Stimulated activated CD8-positive, alpha-beta memory T cell treated with anti-CD3 and anti-CD28 coated beads, Interleukin-2, amount 100 ng/mL, for 1 hour (primary cell): ENCODE measurements at places on chromosomes 4 and X.

- no peak for DNase-seq
Observed at GRCh38 chr4:75048208-75048879, 115.4 kb downstream of the PARM1 start.

GRCh38 chr4:21948347-21949072, at the start of gene KCNIP4:
KCNIP4 (minus strand) TSS chr4:21948772.
- no peak for DNase-seq

- no peak for DNase-seq
Observed at GRCh38 chr4:171484681-171485080, 328.5 kb upstream of the GALNTL6 start.

GRCh38 chrX:29066516-29066915, 479.3 kb downstream of the IL1RAPL1 start:
- no peak for DNase-seq

GRCh38 chr4:17152941-17153540, 254.6 kb upstream of the LDB2 start:
- DNase-seq: no peak

GRCh38 chr4:78005086-78005485, 52.0 kb upstream of the FRAS1 start:
- DNase-seq: no peak

DNA sequence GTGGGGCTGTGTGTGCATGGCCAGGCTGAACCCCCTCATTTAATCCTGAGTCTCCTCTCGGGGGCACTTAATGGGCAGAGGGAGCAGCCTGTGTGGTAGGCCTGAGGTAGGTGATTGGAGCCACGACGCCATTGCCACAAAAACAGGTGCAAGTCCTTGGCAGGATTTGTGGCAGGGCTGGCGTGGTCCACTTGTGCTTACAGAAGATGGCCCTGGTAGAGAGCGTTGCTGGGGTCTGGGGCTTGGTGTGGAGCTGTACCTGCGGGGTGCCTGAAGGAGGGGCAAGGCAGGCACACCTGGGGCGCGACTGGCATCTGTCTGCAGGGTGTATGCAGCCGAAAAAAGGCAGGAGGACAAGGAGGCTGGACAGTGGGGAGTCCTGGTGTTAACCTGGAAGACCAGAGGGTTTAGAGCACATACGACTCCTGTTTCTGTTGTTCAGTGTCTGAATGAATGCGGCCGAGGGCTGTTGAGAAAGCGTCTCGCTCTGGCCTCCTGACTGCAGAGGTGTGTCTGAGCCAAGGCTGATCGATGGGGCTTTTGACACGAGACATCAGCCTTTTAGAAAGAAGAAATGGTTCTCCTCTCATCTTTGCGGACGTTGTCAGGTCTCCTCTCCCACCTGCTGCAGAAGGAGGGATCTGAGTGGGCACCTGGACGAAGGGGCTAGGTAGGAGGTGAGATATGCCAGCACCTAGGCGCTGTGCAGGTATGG, 52.0 kb downstream of the TBC1D14 start:
- no peak for DNase-seq
